CD8-positive, alpha-beta memory T cell (primary cell): ENCODE measurements at places on chromosomes 3 and 15. TPM values are rescaled to one million over a fixed set of nuclear protein-coding genes. Genes with fewer than 3 reads are reported as not detected.

- no peaks in the 10 kb centered on the region for H3K27me3 ChIP-seq
- H3K27ac ChIP-seq = no peak overlapping the region
- DNase-seq = no peak
- no peaks in the 10 kb centered on the region for H3K36me3 ChIP-seq
- H3K4me3 ChIP-seq = no peak overlapping the region
Observed at GRCh38 chr3:110383356-110383755, 688.3 kb upstream of the NECTIN3 start.

GPR160 gene
- total RNA-seq = 2.9 TPM

RPL4 gene
- 4,492 TPM for total RNA-seq

GRCh38 chr15:70892002-70892911, at the start of the genes LRRC49 and THAP10:
Gene LRRC49, plus strand, starts transcription at chr15:70892826. Its CDS starts 69 bp downstream, at chr15:70892895.
Gene THAP10, minus strand, starts transcription at chr15:70892433. Its CDS starts 161 bp downstream, at chr15:70892272.
- no peaks in the 10 kb centered on the region for H3K36me3 ChIP-seq
- peak within 1 kb of the TSS; percentile 40 for H3K4me3 ChIP-seq
- peaks cover 16% of the 10 kb centered on the region for H3K27me3 ChIP-seq
- DNase-seq = no peak

- H3K27me3 ChIP-seq = no peaks in the 10 kb centered on the region
- no peaks in the 10 kb centered on the region for H3K36me3 ChIP-seq
- no peak for DNase-seq
- H3K4me3 ChIP-seq = no peak overlapping the region
- no peak overlapping the region for H3K27ac ChIP-seq
Observed at GRCh38 chr3:21991061-21991460, 240.1 kb upstream of the ZNF385D start.

DNA sequence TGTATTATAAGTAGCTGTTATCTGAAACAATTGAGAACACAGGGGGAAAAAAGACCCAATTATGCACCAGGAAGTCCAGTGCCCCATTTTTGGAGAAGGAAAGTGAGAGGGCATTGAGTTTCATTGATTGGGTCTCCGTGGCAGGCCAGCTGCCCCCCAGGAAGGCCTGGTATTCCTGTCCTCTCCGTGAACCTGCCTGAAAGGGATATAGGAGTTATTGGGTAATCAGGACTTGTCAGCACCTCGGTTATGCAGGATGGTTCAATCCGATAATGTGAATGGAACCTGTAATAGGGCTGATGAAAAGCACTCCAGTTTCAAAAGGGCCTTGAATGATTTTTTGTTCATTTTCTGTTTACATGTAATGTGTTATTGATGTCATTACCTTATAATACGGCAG, 122.0 kb upstream of the RARB start:
- H3K36me3 ChIP-seq = no peaks in the 10 kb centered on the region
- no peak overlapping the region for H3K27ac ChIP-seq
- DNase-seq = no peak
- H3K4me3 ChIP-seq = no peak overlapping the region
- H3K4me1 ChIP-seq = no peaks in the 10 kb centered on the region
- no peaks in the 10 kb centered on the region for H3K27me3 ChIP-seq

DNA sequence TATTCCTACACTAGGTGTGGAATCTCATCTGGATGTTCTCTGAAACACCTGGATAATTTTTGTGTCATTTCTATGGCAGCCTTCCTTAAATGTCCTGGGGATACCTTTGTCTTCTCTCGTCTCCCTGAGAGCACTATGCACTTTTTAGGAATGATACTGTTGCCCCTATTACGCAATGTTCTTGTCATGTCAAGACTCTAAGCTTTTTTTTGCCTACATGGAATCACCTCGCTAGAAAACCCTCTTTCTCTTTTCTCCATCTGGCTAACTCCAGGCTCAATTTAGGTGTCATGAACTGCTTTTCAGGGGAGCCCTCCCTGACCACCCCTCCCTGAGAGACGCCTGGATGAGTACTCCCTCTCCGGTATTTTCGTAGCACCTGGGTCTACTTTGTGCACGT, 81.3 kb downstream of the SOX2 start:
- no peaks in the 10 kb centered on the region for H3K36me3 ChIP-seq
- no peaks in the 10 kb centered on the region for H3K4me1 ChIP-seq
- no peaks in the 10 kb centered on the region for H3K27me3 ChIP-seq
- DNase-seq = no peak
- H3K4me3 ChIP-seq = no peak overlapping the region

- peaks cover 45% of the 10 kb centered on the region for H3K4me1 ChIP-seq
- H3K36me3 ChIP-seq = no peaks in the 10 kb centered on the region
- no peaks in the 10 kb centered on the region for H3K27me3 ChIP-seq
- peak overlapping the region; percentile 60 for H3K4me3 ChIP-seq
- DNase-seq = peak; percentile 13
Observed at GRCh38 chr3:23810343-23811184, 4.8 kb downstream of the UBE2E1 start.

DNA sequence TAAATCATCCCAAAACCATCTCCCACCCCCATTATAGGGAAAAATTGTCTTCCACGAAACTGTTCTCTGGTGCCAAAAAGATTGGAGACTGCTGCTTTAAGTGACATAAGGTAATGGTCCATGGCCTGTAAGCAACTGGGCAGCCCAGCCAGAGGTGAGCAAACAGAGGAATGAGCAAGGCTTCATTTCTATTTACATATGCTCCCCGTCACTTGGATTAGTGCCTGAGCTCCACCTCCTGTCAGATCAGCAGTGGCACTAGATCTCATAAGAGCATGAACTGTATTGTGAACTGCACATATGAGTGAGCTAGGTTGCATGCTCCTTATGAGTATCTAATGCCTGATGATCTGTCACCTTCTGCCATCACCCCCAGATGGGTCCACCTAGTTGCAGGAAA, 1159.8 kb upstream of the ALCAM start:
- no peak overlapping the region for H3K4me3 ChIP-seq
- no peaks in the 10 kb centered on the region for H3K36me3 ChIP-seq
- no peak overlapping the region for H3K27ac ChIP-seq
- H3K4me1 ChIP-seq = no peaks in the 10 kb centered on the region
- no peak for DNase-seq
- H3K27me3 ChIP-seq = no peaks in the 10 kb centered on the region

DNA sequence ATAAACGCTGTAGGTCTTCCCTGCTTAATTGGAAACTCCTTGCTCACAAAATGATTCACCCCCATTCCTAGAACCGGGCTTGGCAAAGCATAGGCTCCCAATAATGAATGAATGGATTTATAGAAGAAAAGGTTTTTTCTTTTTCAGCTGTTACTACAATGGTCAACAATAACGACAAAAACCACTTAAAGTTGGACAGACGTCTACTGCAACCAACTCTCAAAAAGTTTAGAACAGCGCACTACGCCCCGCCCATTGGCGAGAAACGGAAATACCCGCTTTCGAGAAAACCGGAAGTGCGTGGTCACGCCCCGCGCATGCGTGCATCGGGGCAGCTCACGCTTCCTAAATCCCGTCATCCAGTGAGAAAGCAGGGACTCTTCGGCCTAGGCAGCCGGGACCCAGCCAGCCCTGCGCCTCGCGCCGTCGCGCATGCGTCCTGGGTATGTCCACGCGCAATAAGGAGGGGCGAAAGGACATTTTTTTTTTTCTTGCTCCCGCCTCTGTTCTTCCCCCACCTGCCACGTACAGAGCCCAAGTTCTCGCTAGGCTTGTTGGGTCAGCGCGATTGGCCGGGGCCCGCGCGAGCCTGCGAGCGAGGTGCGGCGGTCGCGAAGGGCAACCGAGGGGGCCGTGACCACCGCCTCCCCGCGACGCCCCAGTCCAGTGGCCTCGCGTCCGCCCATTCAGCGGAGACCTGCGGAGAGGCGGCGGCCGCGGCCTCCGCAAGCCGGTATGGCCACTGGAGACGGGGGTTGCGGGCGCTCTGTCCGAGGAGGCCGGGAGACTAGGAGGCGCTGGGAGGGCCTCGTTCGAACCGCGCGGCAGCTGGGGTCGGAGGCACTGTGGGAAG, at the start of gene TFG:
TSS of gene TFG (plus strand) at position 506 of the 853 bp plus-strand sequence. CDS start 4,192 bp downstream, outside the sequence.
- H3K4me1 ChIP-seq = peaks cover 40% of the 10 kb centered on the region
- H3K36me3 ChIP-seq = no peaks in the 10 kb centered on the region
- peak; percentile 98 for DNase-seq

SMAD6 gene
- total RNA-seq = 0.26 TPM

KBTBD8 gene
- total RNA-seq = 23.3 TPM

DNA sequence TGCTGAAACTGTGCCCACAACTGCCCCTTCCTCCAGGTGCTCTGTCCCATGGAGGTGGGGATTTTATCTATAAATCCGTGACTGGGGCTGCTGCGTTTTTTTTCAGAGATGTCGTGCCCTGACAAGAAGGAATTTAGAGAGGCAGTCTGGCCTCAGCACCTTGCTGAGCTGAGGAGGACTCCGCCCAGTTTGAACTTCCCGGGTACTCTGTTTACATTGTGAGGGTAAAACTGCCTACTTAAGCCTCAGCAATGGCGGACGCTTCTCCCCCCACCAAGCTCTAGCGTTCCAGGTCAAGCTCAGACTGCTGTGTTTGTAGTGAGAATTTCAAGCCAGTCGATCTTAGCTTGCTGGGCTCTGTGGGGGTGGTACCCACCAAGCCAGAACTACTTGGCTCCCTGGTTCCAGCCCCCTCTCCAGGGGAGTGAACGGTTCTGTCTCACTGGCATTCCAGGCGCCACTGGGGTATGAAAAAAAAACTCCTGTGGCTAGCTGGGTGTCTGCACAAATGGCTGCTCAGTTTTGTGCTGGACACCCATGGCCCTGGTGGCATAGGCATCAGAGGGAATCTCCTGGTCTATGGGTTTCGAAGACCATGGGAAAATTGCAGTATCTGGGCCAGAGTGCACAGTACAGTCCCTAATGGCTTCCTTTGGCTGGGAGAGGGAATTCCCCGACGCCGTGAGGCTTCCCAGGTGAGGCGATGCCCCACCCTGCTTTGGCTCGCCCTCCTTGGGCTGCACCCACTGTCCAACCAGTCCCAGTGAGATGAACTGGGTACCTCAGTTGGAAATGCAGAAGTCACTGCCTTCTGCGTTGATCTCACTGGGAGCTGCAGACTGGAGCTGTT, 68.5 kb upstream of the SGO1 start:
- H3K27ac ChIP-seq = no peak overlapping the region
- no peaks in the 10 kb centered on the region for H3K36me3 ChIP-seq

DNA sequence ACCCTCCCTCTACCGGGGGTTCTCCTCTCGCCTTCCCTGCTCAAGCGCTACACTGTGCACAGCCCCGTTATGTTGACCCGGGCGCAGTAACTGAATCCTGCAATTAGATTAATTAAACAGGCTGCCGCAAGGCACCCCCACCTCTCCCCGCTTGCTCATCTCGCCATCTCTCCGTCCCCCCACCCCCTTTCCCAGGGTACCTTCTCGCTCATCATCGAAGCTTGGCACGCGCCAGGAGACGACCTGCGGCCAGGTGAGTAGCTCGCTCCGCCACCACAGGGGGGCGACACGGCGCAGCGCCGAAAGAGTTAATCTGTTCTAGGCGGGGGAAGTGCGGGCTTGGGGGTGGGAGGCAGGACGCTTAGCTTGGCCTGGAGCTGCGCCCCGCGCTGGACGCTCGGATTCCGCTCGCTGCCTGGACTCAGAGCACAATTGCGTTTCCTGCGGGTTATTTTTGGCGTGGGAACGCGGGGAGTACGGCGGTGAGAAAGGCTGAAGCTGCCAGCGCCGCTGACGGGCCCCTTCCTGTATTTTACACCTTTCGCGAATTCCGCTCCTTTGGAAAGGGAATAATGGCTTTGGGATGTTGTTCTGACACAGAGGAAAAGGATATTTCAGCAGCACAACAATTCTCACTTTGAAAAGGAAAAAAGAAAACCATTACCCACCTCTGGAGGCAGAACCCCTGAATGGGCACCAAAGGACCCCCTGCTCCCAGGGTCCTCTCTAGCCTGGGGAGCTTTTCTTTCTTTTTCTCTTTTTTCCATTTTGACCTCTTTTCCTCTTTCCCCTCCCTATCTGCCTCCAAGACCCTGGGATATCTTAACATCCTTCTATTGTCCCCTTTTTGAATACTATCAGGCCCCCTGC, 1.5 kb downstream of the DLL4 start:
- no peak overlapping the region for H3K27ac ChIP-seq
- peaks cover 47% of the 10 kb centered on the region for H3K27me3 ChIP-seq
- DNase-seq = no peak
- peak overlapping the region; percentile 28 for H3K4me3 ChIP-seq

DNA sequence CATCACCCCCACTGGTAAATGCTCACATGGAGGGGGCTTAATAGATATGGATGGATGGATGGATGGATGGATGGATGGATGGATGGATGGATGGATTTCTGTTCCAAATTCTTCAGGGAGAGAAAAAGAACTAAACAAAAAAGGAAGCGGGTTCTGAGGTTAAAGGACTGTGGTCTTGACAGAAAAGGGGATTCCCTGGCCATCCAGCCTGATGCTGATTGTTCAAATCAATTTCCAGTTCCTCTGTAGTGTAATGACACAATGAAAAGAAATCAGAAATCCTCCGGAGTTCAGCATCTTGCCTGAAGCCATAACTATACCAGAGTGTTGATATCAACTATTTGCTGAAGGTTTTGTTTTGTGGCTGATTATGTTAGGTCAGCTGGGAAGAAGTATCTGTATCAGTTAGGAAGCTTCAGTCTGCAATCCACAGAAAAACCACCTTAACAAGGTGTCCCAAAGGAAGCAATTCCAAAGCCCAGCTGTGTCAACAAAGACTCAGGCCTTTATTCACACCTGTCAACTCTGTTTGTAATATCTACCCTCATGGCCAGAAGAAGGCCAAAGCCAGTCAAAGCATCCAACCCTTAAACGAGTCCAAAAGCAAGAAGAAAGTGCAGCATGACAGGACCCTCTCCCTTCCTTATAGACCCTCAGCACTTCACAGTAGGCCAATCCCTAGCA, 24.5 kb upstream of the RASA2 start:
- H3K27ac ChIP-seq = no peak overlapping the region
- no peaks in the 10 kb centered on the region for H3K27me3 ChIP-seq
- no peak overlapping the region for H3K4me3 ChIP-seq

GRCh38 chr3:43175541-43175940, 69.7 kb upstream of the POMGNT2 start:
- peaks cover 21% of the 10 kb centered on the region for H3K4me1 ChIP-seq
- DNase-seq = no peak
- no peaks in the 10 kb centered on the region for H3K27me3 ChIP-seq
- no peak overlapping the region for H3K27ac ChIP-seq
- H3K4me3 ChIP-seq = no peak overlapping the region

GRCh38 chr3:50347187-50347813, 1.8 kb upstream of the ZMYND10 start:
- H3K27me3 ChIP-seq = no peaks in the 10 kb centered on the region
- no peak overlapping the region for H3K27ac ChIP-seq
- peak; percentile 87 for DNase-seq
- H3K4me1 ChIP-seq = peaks cover 65% of the 10 kb centered on the region
- H3K36me3 ChIP-seq = peaks cover 21% of the 10 kb centered on the region
